ENCODE measurements at places on chromosomes 16 and 17. TPM values are rescaled to one million over a fixed set of nuclear protein-coding genes. Genes with fewer than 3 reads are reported as not detected.
A peak's percentile ranks its signal among the peaks of the same experiment; 100 is the strongest.

DNA sequence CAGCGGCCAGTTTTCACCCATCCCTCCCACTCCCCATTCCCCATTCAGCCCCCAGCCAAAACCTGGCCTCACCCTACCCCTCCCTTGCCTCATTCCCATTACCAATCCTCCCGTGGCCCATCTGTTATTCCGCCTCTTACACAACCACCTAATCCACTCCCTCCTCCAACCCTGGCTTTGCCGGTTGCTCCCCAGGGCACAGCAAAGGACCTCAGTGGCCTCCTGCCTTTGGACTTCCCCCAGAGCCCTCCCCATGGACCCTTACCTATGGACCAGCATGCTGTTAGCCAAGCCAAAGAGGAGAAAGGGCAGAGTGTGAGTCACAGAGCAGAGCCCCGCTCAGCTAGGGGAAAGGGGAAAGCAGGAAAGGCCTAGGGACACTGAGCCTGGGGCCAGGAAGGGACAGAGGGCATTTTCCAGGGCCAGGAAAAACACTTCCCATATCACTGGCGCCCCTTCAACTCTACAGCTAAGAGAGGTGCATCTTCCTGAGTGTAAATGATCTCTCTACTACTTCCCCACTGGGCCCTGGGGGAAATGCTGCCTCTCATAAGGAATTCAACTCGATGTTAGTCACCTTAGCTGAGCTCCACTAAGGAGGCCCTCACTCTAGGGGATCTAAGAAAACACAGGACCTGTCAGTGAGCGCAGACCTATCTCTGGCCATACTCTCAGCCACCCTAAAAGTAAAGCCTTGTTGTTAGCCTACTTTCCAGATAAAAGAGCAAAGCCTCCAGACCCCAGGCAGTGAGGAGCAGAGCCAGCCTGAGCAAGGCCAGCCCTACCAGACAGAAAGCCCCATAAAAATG lies 10.6 kb downstream of the PEMT start:
- no peaks in the 10 kb centered on the region for H3K27me3 ChIP-seq
- H3K36me3 ChIP-seq = peaks cover 3% of the 10 kb centered on the region
- H3K4me1 ChIP-seq = peaks cover 2% of the 10 kb centered on the region

DNA sequence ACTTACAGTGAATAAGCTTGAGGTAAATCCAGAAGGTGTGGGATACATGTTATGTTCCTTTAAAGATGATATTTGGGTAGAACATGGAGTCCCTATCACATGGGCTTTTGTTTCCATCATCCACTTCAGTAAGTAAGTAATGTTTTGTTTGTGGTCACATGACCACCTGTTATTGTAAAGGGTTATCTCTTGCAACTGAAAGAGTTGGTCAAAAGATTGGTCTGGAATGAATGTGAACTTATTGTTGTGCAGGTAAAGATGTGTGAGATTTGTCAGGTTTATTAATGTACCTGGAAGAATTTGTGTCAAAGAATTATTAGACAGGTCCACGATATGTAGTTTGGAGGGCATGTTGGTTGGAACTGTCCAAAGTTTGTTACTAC lies 1.6 kb downstream of the OMG start:
- no peak overlapping the region for H3K27ac ChIP-seq
- H3K36me3 ChIP-seq = peaks cover 11% of the 10 kb centered on the region
- H3K27me3 ChIP-seq = no peaks in the 10 kb centered on the region
- no peak for DNase-seq
- no peak overlapping the region for H3K4me3 ChIP-seq
- peaks cover 8% of the 10 kb centered on the region for H3K4me1 ChIP-seq

GRCh38 chr17:49132699-49133364 lies at the start of gene B4GALNT2:
Gene B4GALNT2, plus strand, starts transcription at chr17:49132769. Its CDS starts 24 bp downstream, at chr17:49132793.
- peaks cover 6% of the 10 kb centered on the region for H3K4me1 ChIP-seq
- peak; percentile 14 for DNase-seq
- peaks cover 66% of the 10 kb centered on the region for H3K27me3 ChIP-seq
- no peaks in the 10 kb centered on the region for H3K36me3 ChIP-seq
- no peak within 1 kb of the TSS for H3K27ac ChIP-seq

- no peaks in the 10 kb centered on the region for H3K36me3 ChIP-seq
- no peak for DNase-seq
- no peaks in the 10 kb centered on the region for H3K4me1 ChIP-seq
- no peak overlapping the region for H3K4me3 ChIP-seq
These were observed 215.8 kb downstream of the RBFOX3 start for GRCh38 chr17:79395066-79395465.

GRCh38 chr16:84005391-84005790 lies 37.2 kb downstream of the SLC38A8 start:
- DNase-seq = no peak
- H3K36me3 ChIP-seq = no peaks in the 10 kb centered on the region
- peaks cover 3% of the 10 kb centered on the region for H3K27me3 ChIP-seq
- no peak overlapping the region for H3K4me3 ChIP-seq
- no peak overlapping the region for H3K27ac ChIP-seq

GRCh38 chr17:80485846-80486245 lies 9.4 kb upstream of the NPTX1 start:
- DNase-seq = no peak
- peaks cover 53% of the 10 kb centered on the region for H3K27me3 ChIP-seq
- no peaks in the 10 kb centered on the region for H3K36me3 ChIP-seq
- no peak overlapping the region for H3K4me3 ChIP-seq
- H3K4me1 ChIP-seq = no peaks in the 10 kb centered on the region

MYH8 gene
- total RNA-seq = not detected

CACNG3 gene
- total RNA-seq = not detected

HSF4 gene
- 10.1 TPM for total RNA-seq

Data from activated naive CD8-positive, alpha-beta T cell treated with anti-CD3 and anti-CD28 coated beads for 36 hours (primary cell).